ENCODE measurements at places on chromosomes 5 and 9.

- DNase-seq, result no peak
Observed at GRCh38 chr9:124132671-124133147, 121.1 kb downstream of the LHX2 start.

DNA sequence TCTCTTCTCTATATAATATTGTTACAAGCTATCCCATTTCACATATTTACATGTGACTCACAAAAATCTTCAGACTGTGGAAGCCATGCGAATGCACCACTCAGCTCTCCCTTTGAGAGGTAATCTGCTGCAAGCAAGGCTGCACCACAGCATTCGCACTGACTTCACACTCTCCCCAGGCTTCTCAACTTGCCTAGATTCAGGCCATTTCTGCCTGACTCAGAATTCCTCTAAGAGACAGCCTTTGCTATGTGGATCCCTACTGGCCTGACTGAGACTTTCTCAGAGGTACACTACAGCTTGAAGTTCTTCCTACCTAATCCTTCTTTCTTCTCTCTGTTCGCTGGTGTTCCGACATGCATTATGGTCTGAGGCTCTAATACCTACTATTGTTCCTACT, 21.1 kb upstream of the DMRTA1 start:
- DNase-seq, result no peak

- no peak for DNase-seq
Observed at GRCh38 chr9:37121881-37122280, 1.5 kb downstream of the ZCCHC7 start.

GRCh38 chr5:172707285-172708182, 63.5 kb downstream of the DUSP1 start:
- no peak for DNase-seq

DNA sequence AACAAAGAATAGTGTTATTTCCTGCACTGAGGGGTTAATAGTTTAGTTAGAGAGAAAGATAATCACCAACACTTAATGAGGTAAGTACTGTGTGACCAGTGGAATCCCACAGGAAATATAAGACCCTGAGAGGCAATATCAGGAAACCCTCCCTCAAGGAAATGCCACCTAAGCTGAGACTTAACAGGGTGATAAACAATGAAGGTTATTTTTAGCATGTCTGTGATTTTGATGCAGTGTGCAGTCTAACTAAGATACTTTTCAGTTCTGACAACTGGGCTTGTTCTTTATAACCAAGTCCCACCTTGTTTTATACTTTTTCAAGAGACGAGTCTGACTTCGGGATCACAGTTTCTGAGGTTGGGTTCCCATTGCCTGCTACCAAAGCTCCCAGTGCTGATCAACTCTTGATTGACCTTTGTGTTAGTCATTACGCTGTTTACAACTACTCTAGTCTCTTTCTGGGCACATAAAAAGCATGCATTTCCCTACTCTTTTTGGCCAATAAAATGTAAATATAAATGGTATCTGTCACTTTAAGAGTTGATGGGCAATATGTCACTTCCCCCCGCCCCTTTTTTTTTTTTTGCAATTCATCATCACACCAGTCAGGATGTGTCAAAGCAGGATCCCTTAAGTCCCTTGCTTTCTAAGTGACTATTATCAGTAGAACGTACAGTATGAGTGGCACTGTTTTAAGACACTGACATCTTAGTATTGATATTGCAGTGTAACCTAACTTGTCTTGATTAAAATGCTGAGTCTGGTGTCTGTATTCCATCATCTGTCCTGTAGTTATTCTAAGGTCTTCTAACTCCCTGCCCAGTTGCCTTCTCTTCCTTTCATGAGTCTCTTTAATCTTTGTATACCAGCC, 31.4 kb downstream of the C6 start:
- no peak for DNase-seq

DNA sequence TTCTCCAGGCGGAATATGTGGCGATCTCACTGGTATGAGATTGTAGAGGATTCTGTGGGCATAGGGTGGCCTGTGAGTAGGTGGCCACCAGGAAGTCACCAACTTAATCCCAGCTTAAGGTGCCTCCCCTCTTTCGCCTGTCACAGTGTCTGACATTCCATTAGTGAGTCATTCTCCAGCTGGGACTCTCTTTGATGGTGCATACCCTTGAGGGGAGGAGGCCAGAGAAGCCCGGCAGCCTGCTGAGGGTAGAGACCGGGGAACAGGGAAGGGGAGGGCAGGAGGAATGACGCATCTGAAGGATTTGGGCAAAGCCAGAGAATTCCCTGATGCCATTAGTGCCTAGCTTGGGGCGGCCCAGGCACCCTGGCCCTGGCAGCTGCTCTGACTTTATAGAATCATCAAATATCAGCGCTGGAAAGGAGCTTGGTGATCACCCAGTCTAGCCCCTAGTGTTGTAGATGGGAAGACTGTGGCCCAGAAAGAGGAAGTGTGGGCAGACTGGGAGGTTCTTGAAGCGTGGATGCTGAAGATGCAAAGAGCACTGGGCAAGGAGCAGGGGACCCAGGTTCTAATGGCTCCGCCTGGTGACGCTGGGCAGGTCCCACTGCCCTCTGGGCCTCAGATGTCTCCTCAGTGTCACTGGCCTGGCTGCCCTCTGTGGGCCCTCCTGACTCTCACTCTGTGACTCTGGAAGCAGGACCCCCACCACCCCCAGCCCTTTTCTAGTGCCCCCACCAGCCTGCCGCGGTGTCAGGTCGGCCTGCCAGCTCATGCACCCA, 41.4 kb downstream of the DAB2IP start:
- peak; percentile 23 for DNase-seq

DNA sequence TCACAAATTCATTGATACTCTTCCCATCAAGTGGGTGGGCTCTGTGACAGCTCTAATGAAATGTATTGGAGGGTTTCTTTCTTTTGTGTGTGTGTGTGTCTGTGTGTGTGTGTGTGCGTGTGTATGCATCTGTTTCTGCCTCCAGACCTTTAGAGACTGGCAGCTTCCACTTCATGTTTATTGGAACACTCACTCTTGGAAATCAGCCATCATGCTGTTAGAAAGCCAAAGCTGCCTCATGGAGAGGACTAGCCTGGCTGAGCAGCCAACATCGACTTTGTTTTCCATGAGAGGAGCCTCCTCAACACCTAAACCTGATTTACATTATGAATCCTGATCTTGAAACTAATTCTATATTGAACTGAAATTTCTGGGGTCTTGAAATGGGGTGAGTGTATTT, 128.5 kb upstream of the FAM174A start:
- DNase-seq, result no peak

- no peak for DNase-seq
Observed at GRCh38 chr5:164713682-164714081, 1208.3 kb downstream of the MAT2B start.

GRCh38 chr9:125505988-125506438, 201.0 kb downstream of the MAPKAP1 start:
- DNase-seq, result peak; percentile 70

DNA sequence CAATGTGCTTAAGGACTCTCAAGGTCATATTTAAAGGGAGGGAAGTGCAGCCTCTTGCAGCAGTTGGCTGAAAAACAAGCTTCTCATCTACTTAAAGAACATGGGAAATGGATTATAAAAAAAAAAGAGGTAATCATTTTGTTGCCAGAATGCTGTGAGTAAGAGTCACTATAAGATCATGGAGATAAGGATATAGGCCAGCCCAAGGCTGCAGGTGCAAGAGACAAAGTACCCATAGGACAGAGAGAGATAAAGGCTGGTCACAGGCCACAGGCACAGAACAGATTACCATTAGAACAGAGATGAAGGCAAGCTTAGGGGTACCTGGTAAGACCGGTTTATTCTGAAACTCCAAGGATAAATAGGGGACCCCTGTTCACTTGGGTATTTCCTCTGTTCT, 70.5 kb downstream of the CDKN2A start:
- DNase-seq, result no peak

DNA sequence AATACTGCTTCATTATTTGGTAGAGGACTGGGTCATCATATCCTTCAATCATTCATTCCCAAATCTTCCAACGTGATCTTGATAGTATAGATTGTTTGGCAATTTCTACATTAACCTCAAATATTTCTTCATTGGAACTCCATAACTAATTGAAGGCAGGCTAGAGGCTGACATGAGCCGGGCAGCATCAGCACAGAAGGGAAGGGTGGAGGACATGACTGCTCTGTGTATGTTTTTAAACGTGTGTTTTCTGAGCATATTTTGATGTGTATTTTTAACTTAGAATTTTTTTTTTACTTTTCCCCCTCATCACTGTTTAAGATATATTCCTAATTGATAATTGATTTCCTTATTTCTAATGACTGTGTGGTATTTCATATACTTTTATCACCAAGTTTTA, 12.6 kb downstream of the DDX4 start:
- no peak for DNase-seq

GRCh38 chr9:36760667-36761420, 188.1 kb downstream of the MELK start:
- DNase-seq, result no peak

GRCh38 chr5:119383008-119383407, 27.2 kb downstream of the TNFAIP8 start:
- DNase-seq, result no peak

GRCh38 chr9:123647145-123647544, 282.8 kb downstream of the DENND1A start:
- no peak for DNase-seq

DNA sequence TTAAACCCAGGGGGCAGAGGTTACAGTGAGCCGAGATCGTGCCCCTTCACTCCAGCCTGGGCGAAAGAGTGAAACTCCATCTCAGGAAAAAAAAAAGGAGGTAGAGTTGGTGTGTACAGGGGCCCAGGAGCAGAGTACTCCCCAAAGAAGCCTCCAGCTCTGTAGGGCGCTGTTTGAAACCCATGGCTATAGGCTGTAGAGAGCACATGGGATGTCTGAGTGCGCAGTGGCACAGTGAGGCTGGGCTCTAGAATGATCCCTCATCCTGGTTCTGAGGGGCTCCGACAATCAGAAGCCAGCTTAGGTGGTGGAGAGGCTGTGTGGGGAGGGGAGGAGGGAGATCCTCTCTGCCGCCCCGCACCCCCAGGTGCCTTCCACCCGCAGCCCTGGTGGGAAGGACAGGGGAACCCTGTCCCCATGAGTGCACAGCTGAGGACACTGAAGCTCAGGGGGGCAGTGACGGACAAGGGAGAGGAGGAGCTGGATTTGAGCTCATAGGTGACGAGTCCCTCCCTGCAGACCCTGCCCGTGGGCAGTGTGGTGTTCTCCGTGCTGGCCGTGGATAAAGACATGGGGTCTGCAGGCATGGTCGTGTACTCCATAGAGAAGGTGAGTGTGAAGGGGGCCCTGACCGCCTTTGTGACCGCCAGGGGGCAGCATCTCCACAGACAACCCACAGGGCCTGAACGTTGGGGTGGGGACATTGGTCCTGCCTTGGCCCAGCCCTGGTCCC, 24.6 kb downstream of the CDHR2 start:
- peak; percentile 84 for DNase-seq

- no peak for DNase-seq
Observed at GRCh38 chr5:8814105-8814504, 731.8 kb downstream of the SEMA5A start.

- DNase-seq, result peak; percentile 84
Observed at GRCh38 chr9:113657765-113658544, 194.4 kb downstream of the RGS3 start.

DNA sequence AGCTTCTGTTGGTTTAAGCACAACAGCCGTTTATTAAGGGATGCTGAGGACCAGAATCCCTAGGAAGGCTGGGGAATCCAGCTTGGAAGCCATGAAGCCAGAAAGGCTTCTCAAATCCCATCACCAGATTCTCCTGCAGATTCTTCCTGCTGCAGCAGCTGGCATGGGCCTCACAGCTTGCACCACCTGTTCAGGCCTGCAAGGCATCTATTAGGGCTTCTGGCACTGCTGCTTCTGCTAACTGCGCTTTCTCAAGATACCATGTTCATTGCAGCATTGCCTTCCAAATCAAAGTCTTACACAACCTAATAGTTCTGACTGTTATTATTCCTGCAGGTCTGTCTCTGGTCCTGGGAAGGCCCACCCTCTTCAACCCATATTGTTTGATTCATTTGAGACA, 51.2 kb upstream of the ZNF366 start:
- DNase-seq, result no peak

DNA sequence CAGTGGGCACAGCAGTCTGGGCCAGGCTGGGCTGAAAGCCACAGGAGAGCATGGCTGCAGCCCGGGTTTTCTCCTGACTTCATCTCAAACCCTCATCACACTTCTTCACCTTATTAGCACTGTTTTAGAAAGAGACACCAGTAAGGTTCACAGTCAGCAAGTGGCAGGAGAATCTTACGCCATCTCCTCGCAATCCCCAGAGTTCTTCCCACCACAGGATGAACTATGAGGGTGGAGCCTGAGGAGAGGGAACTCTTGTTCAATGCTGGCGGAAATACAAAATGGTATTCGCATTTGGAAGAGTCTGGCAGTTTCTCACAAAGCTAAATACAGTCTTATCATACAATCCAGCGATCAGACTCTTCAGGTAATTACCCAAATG, 14.7 kb downstream of the BICD2 start:
- DNase-seq, result no peak

GRCh38 chr9:113621980-113622379, 158.5 kb downstream of the RGS3 start:
- no peak for DNase-seq

Measured in Right ventricle myocardium inferior (tissue), 1 donor.